ENCODE measurements at places on chromosomes 7 and 10. TPM values are rescaled to one million over a fixed set of nuclear protein-coding genes. Genes with fewer than 3 reads are reported as not detected.

The FAM25C gene
- not detected for polyA plus RNA-seq

- DNase-seq = no peak
These were observed 9.9 kb upstream of the PSMG3 start for GRCh38 chr7:1579481-1580421.

The DGKI gene
- polyA plus RNA-seq = 1.6 TPM

DNA sequence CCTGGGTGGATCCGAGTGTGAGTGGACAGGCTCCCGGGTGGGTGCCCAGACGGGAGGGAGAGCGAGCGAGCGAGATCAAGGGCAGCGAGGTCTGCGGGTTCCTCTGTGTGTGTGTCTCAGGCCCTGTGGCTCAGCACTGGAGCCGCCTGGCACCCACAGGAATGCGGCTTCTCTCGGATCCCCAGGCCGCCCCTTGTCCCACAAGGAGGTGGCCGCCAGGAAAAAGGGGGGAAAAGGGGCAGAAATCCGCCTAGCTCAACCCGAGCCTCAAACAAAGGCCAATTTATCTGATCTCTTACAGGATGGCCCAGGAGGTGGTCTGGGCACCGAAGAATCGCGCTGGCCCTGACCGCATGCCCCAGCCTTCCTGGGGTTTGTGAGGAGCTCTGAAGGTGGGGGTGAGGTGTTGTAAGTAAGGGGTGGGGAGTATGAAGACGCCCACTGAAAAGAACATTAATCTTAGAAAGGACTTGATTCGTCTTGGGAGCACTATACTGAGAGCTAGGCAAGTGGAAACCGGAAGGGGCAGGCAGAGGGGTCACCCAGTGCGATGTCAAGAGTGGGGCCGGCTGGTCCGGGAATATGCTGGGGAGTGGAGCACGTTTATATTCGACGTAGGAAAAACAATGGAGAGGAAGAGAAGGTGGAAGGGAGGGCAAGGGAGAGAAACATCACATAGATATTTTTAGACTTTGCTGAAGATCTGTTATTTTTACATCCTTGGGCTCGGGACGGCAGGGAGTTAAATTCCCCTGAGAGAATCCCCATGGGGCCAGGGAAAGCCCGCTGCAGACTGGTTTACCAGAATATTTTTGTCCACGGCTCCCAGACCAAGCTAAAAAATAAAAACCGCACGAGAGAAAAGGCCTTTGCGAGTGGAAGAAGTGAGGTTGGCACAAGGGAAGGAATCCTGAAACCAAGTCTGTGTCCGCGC is 7.2 kb downstream of the DLX5 start:
- DNase-seq = no peak

DNA sequence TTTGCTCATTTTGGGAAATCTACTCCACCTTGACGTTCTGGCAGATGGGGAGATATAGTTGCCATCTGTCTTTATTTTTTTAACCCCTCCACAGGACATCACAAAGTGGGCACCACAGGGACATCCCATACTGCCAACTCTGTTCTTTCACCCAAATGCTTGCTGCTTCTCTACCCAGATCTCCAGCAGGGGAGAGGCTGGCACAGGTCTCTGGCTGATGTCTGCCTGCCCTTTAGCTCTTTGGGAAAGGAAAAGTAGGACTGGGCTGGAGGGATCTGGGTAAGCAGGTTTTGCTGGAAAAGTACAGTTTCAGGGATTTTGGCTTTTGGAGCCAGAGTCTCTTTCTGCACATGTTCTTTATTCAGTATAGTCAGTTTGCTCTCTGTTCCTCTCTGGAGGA is 156.7 kb downstream of the ANLN start:
- no peak for DNase-seq

DNA sequence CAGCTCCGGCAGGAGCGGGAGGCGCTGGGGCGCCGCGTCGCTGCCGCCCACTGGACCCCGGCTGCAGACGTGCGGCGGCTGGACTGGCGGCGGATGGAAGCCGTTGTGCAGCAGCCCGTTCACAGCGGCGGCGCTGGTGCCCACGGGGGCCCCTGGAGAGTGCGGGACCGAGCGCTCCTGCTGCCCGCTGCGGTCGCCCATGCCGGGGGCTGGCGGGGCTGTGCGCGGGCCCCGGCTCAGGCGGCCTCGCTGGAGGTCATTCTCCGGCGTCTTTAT is 413 bp downstream of the PANK1 start:
- no peak for DNase-seq

- DNase-seq = no peak
These were observed 1262.3 kb upstream of the PHF14 start for GRCh38 chr7:9711259-9711918.

The AGBL3 gene
- 17.1 TPM for polyA plus RNA-seq

DNA sequence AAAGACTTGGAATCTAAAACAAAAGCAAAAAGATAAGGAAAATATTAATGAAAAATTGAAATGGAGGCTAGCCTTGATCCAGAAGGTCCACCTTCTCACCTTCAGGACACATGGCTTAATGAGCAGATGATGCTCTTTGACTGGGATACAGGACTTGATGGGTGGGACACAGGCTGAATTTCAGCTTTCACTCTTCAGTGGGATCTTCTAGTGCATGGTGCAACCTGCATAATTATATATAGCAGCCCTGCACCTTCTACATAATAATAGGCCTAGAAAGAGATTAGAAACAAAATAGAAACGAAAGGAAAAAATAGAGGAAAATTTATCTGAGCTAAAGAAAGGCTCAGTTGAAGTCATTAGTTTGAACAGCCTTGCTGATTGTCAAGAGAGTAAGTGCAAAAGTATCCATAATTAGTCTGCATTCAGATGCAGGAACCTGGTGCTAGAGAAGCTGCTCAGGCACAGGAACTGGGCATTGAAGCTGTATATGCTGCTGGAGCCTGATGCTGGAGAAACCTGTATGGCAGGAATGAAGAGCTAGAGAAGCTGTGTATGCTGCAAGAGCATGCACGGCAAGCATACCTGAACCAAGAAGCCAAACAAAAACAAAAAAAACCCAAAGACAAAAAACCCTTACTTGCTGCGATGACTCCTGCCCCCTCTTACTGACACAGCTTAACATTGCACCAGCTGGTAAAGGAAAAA is 19.4 kb downstream of the MKLN1 start:
- DNase-seq = no peak

DNA sequence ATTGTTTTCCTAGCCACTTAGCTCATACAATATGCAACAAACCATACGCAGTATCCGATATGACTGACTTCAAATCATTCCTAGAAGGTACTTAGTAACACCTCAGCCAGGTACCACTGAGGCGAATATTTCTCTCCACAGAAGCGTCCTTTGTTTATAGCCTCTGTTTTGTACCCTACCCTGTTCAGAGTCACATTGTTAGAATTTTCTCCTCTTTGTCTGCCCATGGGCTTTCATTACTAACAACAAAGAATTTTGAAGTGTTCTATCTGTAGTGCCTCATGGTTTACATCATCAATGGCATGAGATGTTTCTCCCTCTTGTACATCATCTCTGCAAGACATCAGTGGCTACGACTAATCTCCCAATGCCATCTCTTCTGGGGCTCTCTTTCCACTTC is 212.4 kb upstream of the GLI3 start:
- no peak for DNase-seq

DNA sequence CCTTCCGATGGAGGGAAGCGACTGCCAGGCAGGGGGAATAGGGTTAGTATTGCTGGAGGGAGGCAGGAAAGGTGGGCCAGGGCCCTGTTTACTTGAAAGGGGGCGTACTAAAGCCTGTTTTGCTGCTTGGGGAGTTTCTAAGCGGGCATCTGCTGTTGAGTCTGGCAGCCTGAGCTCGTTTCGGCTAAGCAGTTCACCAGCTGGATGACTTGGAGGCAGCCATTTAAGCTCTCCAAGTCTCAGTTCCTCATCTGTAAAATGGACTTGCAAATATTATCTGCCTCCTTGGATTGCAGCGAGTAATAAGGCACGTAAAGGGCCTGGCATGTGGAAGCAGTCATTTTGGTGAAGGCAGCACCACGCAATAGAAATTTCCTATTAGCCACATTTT is 44.0 kb downstream of the LDB3 start:
- no peak for DNase-seq

DNA sequence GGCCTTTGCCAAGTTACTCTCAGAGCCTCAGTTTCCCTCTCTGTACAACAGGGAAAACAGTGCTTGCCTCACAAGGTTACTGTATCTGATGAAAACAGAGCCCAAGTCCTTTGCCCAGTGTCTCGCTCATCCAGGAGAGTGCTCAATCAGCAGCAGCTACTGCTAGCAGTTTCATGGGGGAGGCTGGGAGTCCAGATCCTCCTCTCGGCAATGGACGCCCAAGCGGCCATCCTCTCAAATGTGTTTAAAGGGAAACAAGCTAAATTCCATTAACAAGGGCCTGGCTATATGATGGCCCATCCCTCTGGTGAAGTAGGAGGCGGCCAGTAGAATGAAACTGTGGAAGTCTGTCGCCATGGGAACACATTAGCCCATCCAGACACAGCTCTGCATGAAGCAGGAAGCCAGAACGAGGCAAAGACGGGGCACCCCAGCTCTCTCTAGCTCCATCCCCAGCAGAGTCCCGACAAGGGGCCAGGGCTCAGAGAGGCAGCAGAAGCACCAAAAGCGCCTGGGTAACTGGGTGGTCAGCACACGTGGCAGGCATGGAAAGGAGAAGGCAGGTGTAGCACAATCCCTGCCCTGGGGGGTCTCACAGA is 35.2 kb downstream of the FAM53B start:
- DNase-seq = no peak

The PDE1C gene
- polyA plus RNA-seq = 4.6 TPM

- no peak for DNase-seq
These were observed 5.1 kb downstream of the FZD8 start for GRCh38 chr10:35636956-35637355.

GRCh38 chr10:101485681-101486554 is 102.1 kb downstream of the POLL start:
- no peak for DNase-seq
